Peyer's patch (tissue), 4 donors: ENCODE measurements at places on chromosomes 4 and X. TPM values are rescaled to one million over a fixed set of nuclear protein-coding genes. Genes with fewer than 3 reads are reported as not detected.

DCAF12L1 gene
- not detected for total RNA-seq

- H3K36me3 ChIP-seq = no peaks in the 10 kb centered on the region
- DNase-seq = no peak
- H3K27ac ChIP-seq = no peak overlapping the region
- H3K4me3 ChIP-seq = no peak overlapping the region
Observed at GRCh38 chrX:76076124-76076523, 96.7 kb upstream of the PBDC1 start.

GRCh38 chr4:3868211-3869173 lies 102.3 kb downstream of the ADRA2C start:
- DNase-seq = peak; percentile 37
- no peaks in the 10 kb centered on the region for H3K36me3 ChIP-seq
- H3K27me3 ChIP-seq = no peaks in the 10 kb centered on the region
- no peak overlapping the region for H3K4me3 ChIP-seq
- H3K27ac ChIP-seq = no peak overlapping the region

DNA sequence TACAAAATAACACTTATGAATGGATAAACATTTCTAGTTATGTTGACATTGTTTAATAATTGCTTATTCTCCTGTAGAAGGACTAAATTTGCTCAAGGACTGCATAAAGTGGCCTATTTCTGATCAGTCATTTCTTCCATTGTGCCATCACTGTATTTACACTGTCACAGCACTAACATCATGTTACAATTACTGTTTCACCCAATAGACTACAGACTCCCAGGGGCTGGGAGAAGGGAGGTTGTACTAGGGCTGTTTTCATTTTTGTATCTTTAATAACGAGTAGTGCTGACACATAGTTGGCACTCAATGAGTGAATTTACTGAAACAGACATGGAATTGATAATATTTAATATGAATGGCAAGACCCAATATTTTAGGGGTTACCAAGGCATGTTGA lies 139.5 kb downstream of the SLC10A7 start:
- no peak overlapping the region for H3K4me3 ChIP-seq
- no peaks in the 10 kb centered on the region for H3K27me3 ChIP-seq
- no peak for DNase-seq
- H3K4me1 ChIP-seq = no peaks in the 10 kb centered on the region
- H3K27ac ChIP-seq = no peak overlapping the region
- H3K36me3 ChIP-seq = no peaks in the 10 kb centered on the region

GRCh38 chr4:153936121-153936520 lies 147.2 kb upstream of the SFRP2 start:
- H3K36me3 ChIP-seq = no peaks in the 10 kb centered on the region
- H3K27ac ChIP-seq = no peak overlapping the region
- no peaks in the 10 kb centered on the region for H3K4me1 ChIP-seq
- H3K4me3 ChIP-seq = no peak overlapping the region
- DNase-seq = no peak

DNA sequence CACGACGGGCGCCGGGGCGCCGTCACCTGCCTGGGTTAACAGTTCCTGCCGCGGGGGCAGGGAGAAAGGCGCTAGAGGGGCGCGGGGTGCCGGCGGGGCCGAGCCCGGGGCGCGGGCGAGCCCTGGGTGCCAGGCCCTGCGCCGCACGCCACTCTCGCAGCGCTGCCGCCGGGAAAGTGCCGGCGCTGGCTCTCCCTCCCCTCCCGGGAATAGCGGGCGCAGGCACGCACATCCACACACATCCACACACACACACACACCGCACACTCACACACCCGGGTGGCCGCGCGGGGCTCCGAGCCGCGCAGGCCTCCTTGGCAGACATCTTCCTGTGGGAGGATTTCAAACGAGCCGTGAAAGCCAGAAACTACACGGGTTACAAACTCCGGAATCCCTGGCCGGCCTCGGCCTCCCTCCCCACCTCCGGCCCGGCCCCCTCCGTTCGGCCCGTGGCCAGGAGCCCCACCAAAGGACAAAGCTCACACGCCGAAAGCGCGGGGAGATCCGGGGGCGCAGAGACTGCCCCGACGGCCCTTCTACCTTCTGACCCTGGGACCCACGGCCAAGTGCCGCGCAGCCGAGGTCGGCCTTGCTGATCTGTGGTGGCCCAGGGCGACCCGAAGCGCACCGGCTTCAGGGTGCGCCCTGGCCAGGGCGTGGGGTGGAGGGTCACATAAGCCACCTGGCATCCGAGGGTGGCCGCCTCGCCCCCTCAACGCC lies 92.3 kb downstream of the BCOR start:
- no peak overlapping the region for H3K27ac ChIP-seq
- DNase-seq = no peak
- H3K36me3 ChIP-seq = no peaks in the 10 kb centered on the region
- H3K4me3 ChIP-seq = no peak overlapping the region
- no peaks in the 10 kb centered on the region for H3K27me3 ChIP-seq
- no peaks in the 10 kb centered on the region for H3K4me1 ChIP-seq

PTPN13 gene
- 14.9 TPM for total RNA-seq

DNA sequence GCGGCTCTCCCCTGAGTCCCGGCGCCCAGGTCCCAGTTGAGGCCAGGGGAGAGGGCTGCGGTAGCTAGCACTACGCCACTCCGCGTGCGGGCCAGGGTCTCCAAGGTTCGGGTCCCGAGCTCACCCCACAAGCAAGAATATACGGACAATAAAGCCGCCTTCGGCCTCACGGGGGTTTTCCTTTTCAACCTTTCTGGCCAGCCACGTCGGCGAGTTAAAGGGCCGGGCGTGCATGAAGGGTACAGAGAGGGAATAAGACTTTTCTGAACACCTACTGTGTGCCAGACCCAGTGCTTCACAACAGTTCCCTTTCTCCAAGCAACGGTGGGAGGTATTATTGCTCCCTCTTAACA lies 138.5 kb upstream of the ZIC3 start:
- no peak overlapping the region for H3K4me3 ChIP-seq
- H3K27me3 ChIP-seq = no peaks in the 10 kb centered on the region
- H3K27ac ChIP-seq = no peak overlapping the region
- H3K36me3 ChIP-seq = no peaks in the 10 kb centered on the region

DNA sequence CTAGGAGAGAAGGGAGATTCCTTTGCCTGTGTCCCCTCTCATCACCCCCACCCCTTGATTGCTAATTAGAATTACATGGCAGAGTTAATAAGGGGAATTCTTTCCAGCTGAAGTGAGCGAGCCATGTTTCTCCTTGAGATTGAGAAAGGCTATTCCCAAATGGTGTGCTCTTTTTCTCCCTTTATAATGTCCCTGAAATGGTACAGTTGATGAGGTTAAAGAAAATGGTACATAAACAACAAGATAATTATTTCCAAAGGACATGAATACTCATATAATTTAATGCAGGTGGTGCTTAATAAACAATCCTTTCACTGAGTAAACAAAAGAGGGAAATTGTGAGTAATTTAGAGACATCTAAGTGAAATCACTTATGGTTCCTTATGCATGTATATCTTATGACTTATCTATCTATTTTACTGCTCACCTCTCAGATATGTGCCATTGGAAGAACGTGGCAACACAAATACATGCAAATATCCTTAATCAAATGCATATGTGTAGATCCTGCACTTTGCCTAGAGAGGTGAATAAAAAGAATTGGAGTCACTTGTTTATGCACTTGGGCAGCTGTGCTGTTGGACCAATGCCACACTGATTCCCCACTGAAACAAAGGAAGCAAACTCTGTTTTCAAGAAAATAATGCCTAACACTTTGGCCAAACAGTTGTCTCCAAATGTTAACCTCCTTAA lies 106.6 kb upstream of the WDR44 start:
- DNase-seq = no peak
- no peak overlapping the region for H3K4me3 ChIP-seq
- H3K4me1 ChIP-seq = no peaks in the 10 kb centered on the region
- H3K27ac ChIP-seq = no peak overlapping the region
- no peaks in the 10 kb centered on the region for H3K36me3 ChIP-seq

DNA sequence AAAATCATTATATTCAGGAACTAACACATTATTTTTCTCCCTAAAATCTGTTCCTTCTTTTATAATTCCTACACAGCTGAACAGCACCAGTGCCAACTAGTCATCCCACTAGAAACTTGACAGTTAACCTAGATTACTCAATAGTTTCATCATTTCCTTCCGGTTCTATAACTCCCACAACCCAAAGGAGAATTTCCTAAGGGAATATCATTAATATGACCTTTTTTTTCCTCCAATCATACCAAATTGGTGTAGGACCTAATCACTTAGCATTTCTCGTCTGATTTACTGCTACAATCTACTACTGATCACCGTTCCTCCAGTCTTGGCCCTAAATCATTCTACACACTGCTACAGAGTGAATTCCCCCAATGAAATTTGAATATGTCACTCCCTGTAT lies 45.9 kb downstream of the WDFY3 start:
- no peak overlapping the region for H3K4me3 ChIP-seq
- DNase-seq = no peak
- no peak overlapping the region for H3K27ac ChIP-seq
- H3K27me3 ChIP-seq = no peaks in the 10 kb centered on the region

GRCh38 chr4:30525662-30526315 lies 194.4 kb upstream of the PCDH7 start:
- H3K4me1 ChIP-seq = no peaks in the 10 kb centered on the region
- DNase-seq = no peak
- no peaks in the 10 kb centered on the region for H3K36me3 ChIP-seq
- H3K27me3 ChIP-seq = no peaks in the 10 kb centered on the region
- no peak overlapping the region for H3K4me3 ChIP-seq
- no peak overlapping the region for H3K27ac ChIP-seq

DNA sequence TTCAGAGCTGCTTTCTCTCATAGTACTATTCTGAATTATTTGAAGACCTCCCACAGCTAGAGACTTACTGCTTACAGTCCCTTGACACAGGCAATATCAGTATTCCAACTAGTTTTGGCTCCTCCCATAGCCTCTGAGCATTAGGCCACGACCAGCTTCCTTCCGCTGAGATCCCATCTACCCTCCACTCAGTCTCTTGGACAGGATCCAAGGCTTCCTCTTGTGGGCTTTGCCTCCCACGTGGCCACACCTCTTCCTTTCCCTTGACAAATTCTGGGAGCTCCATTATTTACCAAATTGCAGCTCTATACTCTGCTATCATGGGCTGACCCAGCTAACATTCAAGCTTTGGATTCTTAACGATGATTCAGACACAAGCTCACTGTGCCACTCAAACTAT lies 470.4 kb upstream of the GALNT7 start:
- no peaks in the 10 kb centered on the region for H3K27me3 ChIP-seq
- no peak overlapping the region for H3K27ac ChIP-seq
- H3K36me3 ChIP-seq = no peaks in the 10 kb centered on the region
- no peak for DNase-seq
- H3K4me3 ChIP-seq = no peak overlapping the region
- H3K4me1 ChIP-seq = no peaks in the 10 kb centered on the region

CYSLTR1 gene
- total RNA-seq = 13.2 TPM
